ENCODE measurements at places on chromosomes 1 and 21.
A peak's percentile ranks its signal among the peaks of the same experiment; 100 is the strongest.

- DNase-seq, result no peak
Measured at GRCh38 chr1:25673962-25674806, 57.6 kb downstream of the MAN1C1 start.

GRCh38 chr1:106290805-106291501, 765.5 kb upstream of the PRMT6 start:
- no peak for DNase-seq

- no peak for DNase-seq
Measured at GRCh38 chr1:203085528-203086406, at the start of gene MYOG. Gene MYOG, minus strand, starts transcription at chr1:203086012. Its CDS starts 51 bp downstream, at chr1:203085961.

GRCh38 chr1:56553046-56553445, 26.3 kb downstream of the PLPP3 start:
- DNase-seq, result no peak

- peak; percentile 90 for DNase-seq
Measured at GRCh38 chr1:42456010-42456753, at the start of the genes PPCS and ZMYND12. Gene PPCS, plus strand, starts transcription at chr1:42456543. Its CDS starts 23 bp downstream, at chr1:42456566. Gene ZMYND12, minus strand, starts transcription at chr1:42456022. Its CDS starts 25 bp downstream, at chr1:42455997.

DNA sequence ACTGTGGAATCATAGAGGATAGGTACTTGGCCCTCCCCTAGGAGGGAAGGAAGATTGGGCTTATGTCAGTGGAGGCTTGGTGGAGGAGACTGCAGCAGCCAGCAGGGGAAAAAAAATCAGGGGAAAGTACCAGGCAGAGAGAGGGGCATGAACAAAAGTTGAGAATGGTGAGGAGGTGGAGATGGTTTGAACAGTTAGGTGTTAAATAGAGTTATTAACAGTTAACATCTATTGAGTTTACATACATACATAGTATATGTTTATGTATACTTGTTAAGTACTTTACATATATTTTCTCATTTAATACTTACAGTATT, 136.5 kb upstream of the HNRNPU start:
- DNase-seq, result no peak

- DNase-seq, result no peak
Measured at GRCh38 chr1:14003552-14003951, 303.6 kb downstream of the PRDM2 start.

GRCh38 chr1:16927711-16928485, 6.2 kb downstream of the CROCC start:
- no peak for DNase-seq

- DNase-seq, result no peak
Measured at GRCh38 chr1:166390366-166391033, 223.7 kb upstream of the FAM78B start.

DNA sequence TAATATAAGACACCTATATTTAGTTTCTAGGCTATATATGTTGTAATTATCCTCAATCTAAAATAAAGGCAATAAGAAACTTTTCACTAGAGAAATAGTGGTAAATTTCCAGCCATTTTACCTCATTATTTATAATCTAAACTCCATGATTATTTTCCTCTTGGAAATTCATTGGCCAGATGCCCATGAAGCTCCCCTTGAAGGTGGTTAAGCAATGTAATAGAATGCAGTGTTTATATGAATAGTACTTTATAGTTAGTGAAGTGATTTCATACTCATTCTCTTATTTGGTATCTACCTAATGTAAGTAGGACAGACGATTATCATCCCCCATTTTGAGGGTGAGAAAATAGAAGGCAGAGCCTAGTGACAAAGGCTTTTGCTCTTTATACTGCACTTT, 26.5 kb downstream of the NFYC start:
- no peak for DNase-seq

DNA sequence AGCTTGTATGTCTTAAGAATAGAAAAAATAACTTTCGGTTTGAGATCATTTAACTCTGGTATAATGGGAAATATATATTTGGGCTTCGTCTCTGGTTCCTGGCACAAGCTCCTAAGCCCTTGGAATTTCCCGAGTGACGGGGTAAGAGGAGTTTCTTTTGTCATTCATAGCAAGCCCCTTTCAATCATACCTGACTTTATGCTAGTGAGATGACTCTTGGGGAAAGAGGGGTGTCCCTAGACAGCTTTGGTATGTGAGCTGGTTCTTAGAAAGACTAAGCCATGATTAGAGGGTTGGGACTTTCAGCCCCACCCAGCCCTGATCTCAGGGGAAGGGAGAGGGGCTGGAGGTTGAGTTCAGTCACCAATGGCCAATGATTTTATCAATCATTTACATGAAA, 13.9 kb upstream of the MTARC1 start:
- no peak for DNase-seq

GRCh38 chr1:21955501-21956281, 18.6 kb upstream of the HSPG2 start:
- DNase-seq, result no peak

GRCh38 chr1:219629296-219629880, 16.5 kb upstream of the ZC3H11B start:
- no peak for DNase-seq

GRCh38 chr1:100134872-100135271, 1.9 kb downstream of the TRMT13 start:
- peak; percentile 18 for DNase-seq

- peak; percentile 14 for DNase-seq
Measured at GRCh38 chr1:59833022-59833421, 18.3 kb downstream of the HOOK1 start.

- DNase-seq, result peak; percentile 90
Measured at GRCh38 chr1:151196292-151196800, 2.0 kb upstream of the PIP5K1A start.

GRCh38 chr1:31101147-31101502, 35.6 kb upstream of the PUM1 start:
- DNase-seq, result peak; percentile 80

GRCh38 chr21:41418393-41418792, 7.6 kb upstream of the MX1 start:
- DNase-seq, result no peak

DNA sequence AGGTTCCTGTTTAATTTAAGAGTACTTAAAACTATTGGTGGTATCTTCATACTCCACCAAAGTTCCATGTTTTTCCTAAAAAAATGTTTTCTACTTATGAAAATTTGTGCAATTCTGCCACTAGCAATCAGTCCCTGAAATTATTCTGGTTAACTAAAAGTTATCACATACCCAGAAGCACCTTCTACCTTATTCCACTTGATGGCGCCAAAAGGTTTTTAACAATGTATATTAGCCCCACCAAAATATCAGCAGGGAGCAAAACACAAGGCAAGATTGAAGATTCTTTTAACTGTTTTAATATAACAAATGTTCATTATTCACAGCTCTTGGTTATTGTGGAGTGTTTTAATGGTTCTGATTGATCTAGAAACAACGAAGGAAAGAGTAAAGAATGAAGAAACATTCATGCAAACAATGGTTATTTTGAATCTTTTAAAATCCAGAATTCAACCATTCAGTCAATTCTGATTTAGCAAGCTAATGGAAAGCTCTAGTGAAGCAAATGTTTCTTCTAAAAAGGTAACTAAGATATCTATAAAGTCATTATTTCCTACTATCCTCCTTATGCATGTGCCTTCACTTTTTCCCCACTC, 67.2 kb downstream of the TTLL7 start:
- peak; percentile 73 for DNase-seq

DNA sequence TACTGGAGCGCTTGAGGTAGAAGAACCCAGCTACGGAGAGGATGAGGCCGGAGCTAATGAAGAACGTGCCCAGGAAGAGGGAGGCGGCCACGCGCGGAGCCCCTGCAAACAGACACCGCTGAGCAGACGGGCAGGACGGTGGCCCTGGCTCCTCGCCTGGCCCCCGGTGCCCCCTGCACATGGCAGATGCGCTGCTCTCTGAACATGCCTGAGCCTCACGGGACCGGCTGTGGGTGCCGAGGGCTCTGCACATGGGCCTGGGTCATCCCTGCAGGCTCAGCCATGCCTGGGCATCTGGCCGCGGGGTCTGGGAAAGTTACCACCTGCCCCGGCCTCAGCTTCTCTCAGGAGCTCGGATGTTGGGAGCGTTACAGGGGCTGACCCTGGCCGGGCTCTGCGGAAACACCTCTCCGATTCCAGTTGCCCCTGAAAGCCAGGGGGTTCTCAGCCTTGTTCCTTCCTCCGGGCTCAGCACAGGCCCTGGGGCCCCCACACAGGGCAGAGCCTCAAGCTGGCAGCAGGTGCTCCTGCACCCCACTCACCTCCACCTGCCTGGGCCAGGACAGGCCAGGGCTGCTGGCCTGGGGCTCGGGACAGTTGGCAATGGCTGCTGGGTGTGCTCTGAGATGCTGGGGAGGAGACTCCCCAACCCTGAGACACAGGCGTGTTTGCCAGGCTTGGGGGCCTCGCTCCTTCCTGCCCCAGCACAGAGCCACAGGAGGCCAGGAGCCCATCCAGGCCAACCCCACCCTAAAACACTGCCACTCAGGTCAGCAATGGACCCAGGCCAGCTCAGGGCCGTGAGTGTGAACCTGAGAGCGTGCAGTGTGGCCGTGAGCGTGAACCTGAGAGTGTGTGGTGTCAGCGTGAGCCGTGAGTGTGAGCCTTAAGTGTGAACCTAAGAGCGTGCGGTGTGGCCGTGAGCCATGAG, 12.1 kb upstream of the RNF223 start:
- no peak for DNase-seq

- peak; percentile 44 for DNase-seq
Measured at GRCh38 chr1:206685334-206685768, 646 bp downstream of the MAPKAPK2 start.
